ENCODE measurements at places on chromosomes 12 and 14.

DNA sequence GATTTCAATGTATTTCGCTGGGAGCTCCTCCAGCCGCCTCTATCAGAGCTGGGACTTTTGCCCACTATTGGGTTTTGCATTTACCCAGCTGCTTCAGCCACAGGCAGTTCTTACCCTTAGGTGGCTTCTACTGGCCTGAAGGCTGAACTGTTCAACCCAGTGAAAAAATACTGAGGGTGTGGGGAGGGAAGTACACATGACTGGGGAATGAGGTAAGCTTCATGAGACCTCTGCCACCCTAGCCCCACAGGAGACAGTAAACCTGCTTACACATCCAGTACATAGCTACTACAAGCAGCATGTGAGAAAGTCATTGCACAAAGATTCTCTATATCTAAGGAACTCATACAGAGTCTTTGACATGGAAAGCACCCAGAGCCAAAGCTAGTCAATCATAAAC lies 411.1 kb downstream of the SYT1 start:
- H3K4me3 ChIP-seq = no peak overlapping the region
- H3K27me3 ChIP-seq = no peaks in the 10 kb centered on the region
- no peaks in the 10 kb centered on the region for H3K4me1 ChIP-seq

- no peaks in the 10 kb centered on the region for H3K36me3 ChIP-seq
- peak overlapping the region; percentile 96 for H3K4me3 ChIP-seq
- H3K27ac ChIP-seq = peak overlapping the region; percentile 81
- peaks cover 15% of the 10 kb centered on the region for H3K4me1 ChIP-seq
Measured at GRCh38 chr14:103386713-103387329, 1.6 kb downstream of the MARK3 start.

GRCh38 chr12:113664224-113664681 lies 192.6 kb upstream of the LHX5 start:
- H3K4me3 ChIP-seq = no peak overlapping the region
- no peak for DNase-seq
- no peak overlapping the region for H3K27ac ChIP-seq
- peaks cover 23% of the 10 kb centered on the region for H3K27me3 ChIP-seq
- H3K4me1 ChIP-seq = no peaks in the 10 kb centered on the region
- no peaks in the 10 kb centered on the region for H3K36me3 ChIP-seq

DNA sequence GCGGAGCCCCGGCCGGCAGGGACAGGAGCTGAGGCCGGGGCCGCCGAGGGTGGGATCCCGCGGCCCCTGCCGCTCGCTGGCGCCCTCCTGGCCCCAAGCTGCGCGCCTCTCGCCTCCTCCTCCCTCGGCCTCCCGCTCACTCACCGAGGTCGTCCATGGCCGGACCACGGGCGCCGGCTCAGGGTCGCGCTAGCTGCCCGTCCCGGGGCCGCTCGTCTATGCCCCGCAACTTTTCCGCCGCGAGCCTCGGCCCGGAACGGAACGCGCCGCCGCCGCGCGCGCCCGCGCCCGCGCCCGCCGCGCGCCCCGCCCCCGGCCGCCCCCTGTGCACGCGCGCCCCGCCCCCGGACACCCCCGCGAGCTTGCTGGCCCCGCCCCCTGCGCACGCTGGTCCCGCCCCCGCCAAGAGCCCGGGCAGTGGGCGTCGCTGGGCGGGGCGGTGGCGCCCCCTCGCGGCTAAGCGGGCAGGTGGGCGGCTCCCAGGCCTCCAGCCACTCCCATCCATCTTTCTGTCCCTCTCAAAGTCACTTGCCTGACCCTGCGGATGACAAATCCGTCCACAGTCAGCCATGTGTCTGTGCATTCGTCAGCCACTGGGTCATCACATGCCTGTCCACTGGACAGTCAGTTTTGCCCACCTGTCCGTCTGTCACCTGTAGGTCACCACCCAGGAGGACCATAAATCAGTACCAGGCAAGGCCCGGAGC lies at the start of gene PXN:
Gene PXN (minus strand): TSS at position 258 of the 707 bp plus-strand sequence. CDS start 101 bp downstream, at position 157.
- H3K27ac ChIP-seq = no peak within 1 kb of the TSS
- DNase-seq = peak; percentile 83
- peaks cover 16% of the 10 kb centered on the region for H3K27me3 ChIP-seq

GRCh38 chr12:125125271-125125670 lies 60.0 kb downstream of the AACS start:
- H3K27me3 ChIP-seq = no peaks in the 10 kb centered on the region
- peaks cover 3% of the 10 kb centered on the region for H3K4me1 ChIP-seq
- no peak overlapping the region for H3K27ac ChIP-seq
- H3K4me3 ChIP-seq = no peak overlapping the region
- DNase-seq = no peak

- no peak overlapping the region for H3K27ac ChIP-seq
- DNase-seq = no peak
- H3K4me1 ChIP-seq = peaks cover 17% of the 10 kb centered on the region
- H3K36me3 ChIP-seq = no peaks in the 10 kb centered on the region
Measured at GRCh38 chr14:67623114-67623513, 3.4 kb downstream of the ARG2 start.

- DNase-seq = peak; percentile 57
- no peaks in the 10 kb centered on the region for H3K27me3 ChIP-seq
- peaks cover 42% of the 10 kb centered on the region for H3K36me3 ChIP-seq
- H3K4me3 ChIP-seq = no peak overlapping the region
Measured at GRCh38 chr14:92677087-92677668, 71.2 kb downstream of the LGMN start.

DNA sequence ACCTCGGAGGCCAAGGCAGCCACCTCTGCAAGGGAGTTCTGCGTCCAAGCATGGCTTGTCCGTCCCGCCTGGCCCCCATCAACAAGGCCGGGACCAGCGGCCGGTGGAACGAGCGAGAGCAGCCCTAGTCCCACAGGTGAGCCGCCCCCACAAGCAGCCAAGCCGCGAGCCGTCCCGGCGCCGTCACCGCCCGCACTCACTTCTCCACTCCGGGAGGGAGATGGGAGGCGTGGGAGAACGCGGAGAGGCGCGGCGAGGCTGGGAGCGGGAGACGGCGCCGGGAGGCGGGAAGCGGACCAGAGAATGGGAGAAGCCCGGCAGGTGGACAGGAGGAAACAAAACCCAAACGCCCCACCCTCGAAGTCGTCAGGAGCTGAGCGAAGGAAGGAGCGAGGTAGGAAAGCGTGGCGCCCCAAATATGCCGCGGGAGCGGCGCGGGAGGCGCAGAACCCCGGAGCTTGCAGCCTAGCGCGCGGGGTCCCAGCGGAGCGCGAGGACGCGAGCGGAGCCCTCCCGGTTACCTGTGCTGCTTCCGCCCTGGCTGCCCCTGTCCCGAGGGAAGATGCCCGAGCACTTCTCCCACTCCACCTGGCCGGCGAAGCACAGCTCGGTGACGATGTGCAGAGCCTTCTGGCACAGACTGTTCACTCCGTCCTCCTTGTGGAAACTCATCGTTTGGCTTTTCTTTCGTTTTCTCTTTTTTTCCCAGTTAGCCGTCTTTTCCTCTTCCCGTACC lies 600 bp downstream of the SYT10 start:
- H3K27me3 ChIP-seq = peaks cover 5% of the 10 kb centered on the region
- DNase-seq = no peak
- peaks cover 5% of the 10 kb centered on the region for H3K4me1 ChIP-seq
- peaks cover 4% of the 10 kb centered on the region for H3K36me3 ChIP-seq

GRCh38 chr12:92530706-92531105 lies 172.1 kb upstream of the PLEKHG7 start:
- no peak overlapping the region for H3K4me3 ChIP-seq
- no peak for DNase-seq
- no peak overlapping the region for H3K27ac ChIP-seq
- peaks cover 9% of the 10 kb centered on the region for H3K4me1 ChIP-seq
- no peaks in the 10 kb centered on the region for H3K36me3 ChIP-seq
- H3K27me3 ChIP-seq = no peaks in the 10 kb centered on the region

DNA sequence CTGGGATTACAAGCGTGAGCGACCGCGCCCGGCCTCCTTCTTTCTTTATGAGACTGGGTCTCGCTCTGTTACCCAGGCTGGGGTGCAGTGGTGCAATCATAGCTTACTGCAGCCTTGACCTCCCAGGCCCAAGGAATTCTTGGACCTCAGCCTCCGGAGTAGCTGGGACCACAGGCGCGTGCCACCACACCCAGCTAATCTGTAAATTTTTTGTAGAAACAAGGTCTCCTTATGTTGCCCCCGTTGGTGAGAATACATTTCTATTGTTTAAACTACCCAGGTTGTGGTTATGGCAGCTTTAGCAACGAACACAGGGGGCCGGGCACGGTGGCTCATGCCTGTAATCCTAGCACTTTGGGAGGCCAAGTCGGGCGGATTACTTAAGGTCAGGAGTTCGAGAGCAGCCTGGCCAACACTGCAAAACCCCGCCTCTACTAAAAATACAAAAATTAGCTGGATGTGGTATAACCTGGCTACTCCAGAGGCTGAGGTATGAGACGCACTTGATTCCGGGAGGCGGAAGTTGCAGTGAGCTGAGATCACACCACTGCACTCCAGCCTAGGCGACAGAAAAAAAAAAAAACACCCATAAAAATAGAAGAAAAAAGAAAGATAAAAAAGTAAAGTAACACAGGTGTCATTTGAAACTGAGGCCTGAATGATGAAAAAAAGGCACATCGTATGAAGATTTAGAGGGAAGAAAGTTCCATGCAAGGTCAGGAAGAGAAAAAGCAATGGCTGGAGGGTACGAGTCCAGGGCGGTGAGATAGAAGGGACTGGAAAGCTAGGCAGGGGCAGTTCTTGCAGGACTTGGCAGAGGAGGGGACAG lies 977 bp upstream of the TMEM120B start:
- peak overlapping the region; percentile 85 for H3K4me3 ChIP-seq
- peak overlapping the region; percentile 92 for H3K27ac ChIP-seq
- peaks cover 19% of the 10 kb centered on the region for H3K4me1 ChIP-seq

DNA sequence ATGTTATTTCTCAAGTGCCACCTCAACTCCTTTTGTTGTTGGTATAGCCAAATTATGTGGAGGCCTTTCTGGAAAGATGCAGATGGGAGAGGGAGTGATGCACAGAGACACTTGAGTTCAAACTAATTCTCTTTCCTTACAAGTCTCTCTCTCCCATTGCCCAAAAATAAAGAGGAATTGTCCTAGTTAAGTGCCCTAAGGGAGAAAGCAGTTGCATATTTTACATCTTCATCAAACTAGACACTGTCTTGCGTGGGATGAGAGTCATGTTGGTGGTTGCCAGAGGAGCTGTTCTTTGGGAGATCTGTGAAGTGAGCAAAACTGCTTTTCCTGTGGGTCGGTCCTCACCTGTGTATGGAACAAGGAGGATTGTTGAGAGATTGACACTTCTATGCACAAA lies 72.2 kb downstream of the EP400 start:
- peaks cover 44% of the 10 kb centered on the region for H3K36me3 ChIP-seq
- H3K27me3 ChIP-seq = no peaks in the 10 kb centered on the region
- H3K4me3 ChIP-seq = no peak overlapping the region
- H3K4me1 ChIP-seq = peaks cover 2% of the 10 kb centered on the region
- DNase-seq = no peak

DNA sequence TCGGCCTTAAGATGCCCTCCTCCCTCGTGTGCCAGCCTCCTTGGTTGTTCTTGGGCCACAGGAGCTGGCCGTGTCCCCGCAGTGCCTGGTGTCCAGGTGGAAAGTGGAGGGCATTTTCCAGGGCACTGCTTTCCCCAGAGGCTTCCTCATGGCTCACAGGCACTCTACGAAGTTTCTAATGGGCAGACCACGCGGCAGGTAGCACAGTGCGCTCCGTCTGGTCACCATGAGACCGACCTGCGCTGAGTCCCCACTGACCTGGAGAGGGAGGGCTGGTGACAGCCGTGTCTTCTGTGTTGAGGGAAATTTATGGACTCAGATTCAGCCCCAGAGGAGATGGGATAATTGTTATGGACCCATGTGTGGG lies 186.3 kb downstream of the ADGRD1 start:
- peaks cover 6% of the 10 kb centered on the region for H3K27me3 ChIP-seq
- no peak overlapping the region for H3K4me3 ChIP-seq
- H3K36me3 ChIP-seq = no peaks in the 10 kb centered on the region
- H3K27ac ChIP-seq = no peak overlapping the region
- no peaks in the 10 kb centered on the region for H3K4me1 ChIP-seq
- no peak for DNase-seq

GRCh38 chr12:89909753-89910152 lies 201.1 kb upstream of the ATP2B1 start:
- H3K4me1 ChIP-seq = peaks cover 6% of the 10 kb centered on the region
- H3K4me3 ChIP-seq = no peak overlapping the region
- no peak overlapping the region for H3K27ac ChIP-seq
- no peaks in the 10 kb centered on the region for H3K27me3 ChIP-seq
- no peak for DNase-seq

GRCh38 chr12:96048393-96048969 lies 13.1 kb upstream of the LTA4H start:
- peaks cover 39% of the 10 kb centered on the region for H3K4me1 ChIP-seq
- no peaks in the 10 kb centered on the region for H3K36me3 ChIP-seq
- H3K4me3 ChIP-seq = peak overlapping the region; percentile 16

DNA sequence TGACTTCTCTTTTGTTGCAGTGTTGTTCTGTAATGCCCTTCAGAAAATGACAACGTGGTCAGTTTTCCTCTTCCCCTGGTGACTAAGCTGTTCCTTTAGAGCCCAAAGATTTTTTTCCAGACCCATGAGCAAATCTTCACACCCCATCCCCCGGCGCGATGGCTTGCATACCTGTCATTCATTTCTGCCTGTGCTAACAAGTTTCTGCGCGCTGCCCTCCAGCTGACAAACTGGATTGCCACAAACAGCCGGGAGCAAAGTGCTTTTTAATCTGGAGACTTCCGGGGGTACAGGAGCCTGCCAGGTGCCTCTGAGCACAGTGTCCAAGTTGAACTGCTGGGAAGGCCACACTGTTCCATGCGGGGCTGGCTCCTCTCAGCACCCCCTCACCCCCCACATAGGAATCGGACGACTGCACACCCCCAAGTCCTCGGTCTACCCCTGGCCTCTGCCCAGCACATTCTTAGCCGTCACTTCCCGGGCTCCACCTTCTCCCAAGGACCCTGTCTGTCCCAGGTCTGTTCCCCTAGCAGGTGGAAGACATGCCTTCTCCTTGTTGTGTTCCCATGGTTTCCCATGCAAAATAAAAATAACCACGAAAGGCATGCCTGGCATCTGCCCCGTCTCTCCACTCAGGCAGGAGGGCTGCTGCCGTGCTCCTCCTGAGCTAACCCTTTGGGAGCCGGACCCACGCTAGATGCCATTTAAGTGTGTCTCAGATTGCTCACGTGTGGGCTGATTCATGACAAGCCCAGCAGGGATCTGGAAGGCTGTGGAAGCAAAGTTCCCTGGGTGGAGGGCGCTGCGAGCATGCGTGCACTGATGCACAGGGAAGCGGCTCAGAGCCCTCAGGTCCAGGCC lies 14.1 kb downstream of the RILPL1 start:
- H3K27ac ChIP-seq = peak overlapping the region; percentile 41
- H3K4me1 ChIP-seq = no peaks in the 10 kb centered on the region
- peaks cover 5% of the 10 kb centered on the region for H3K36me3 ChIP-seq
- no peaks in the 10 kb centered on the region for H3K27me3 ChIP-seq

DNA sequence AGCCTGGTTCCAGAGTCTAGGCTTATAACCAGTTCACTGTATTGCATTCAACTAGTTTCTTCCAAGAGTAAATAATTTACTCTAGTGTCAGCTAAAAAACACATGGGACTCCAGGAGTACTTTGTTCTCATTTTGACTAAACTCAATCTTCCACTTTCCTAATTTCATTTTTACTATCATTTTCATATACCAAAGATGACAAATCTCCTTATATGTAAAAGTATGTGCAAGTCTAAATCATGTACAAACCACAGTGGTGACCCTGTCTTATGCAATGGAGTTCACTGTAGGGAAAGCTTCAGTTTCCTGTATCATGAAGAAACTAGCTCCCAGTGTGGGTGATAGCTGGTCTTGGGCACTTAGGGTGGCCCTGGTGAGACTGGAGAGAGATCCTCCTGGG lies 151.6 kb downstream of the HELB start:
- H3K36me3 ChIP-seq = no peaks in the 10 kb centered on the region
- no peaks in the 10 kb centered on the region for H3K4me1 ChIP-seq
- DNase-seq = no peak
- H3K27ac ChIP-seq = no peak overlapping the region
